ENCODE measurements at places on chromosomes 13 and 19.

- DNase-seq, result no peak
Measured at GRCh38 chr19:30066781-30067759, 125.0 kb downstream of the URI1 start.

GRCh38 chr19:39828015-39828653 is 5.8 kb downstream of the DYRK1B start:
- DNase-seq, result no peak

DNA sequence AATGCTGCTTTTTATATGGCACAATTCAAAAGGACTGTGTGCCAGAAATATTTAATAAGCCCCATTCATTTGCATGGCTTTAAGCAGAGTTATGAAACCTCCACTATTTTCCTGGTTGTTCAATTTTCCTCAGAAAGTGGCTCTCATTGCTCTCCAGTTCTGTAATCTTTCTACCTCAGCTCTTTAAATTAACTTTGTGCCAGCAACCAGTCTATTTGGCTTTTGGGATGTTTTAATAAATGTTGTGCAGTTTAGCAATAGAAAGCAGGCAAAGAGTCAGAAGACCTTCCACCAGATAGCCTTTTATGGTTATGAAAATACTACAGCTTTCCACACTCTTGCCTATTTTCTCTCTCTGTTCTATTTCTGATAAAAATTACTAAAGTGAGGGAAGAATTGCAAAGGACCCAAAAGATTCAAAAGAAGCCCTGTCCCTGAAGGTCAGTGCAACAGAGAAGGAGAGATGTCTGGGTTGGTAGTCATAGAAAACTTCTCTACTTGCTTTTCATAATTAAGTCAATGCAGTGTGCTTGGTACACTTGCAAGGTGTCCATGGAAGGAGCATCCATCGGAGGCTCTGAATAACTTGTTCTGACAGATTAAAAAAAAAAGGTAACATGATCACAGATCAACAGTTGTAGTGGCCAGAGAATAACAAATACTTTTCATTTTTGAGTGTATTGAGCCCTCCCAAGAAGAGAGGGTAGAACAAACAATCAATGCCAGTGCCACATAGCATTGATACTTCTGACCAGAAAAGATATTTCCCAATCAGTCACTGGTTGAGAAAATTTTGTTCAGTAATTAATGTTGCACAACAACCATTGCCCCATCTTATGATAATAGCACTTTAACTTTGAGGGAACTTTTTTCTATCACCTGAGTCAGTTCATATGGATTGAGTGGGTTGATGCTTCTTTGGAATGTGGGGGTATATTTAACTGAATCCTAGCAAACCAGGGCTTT is 48.4 kb upstream of the SPRY2 start:
- no peak for DNase-seq

DNA sequence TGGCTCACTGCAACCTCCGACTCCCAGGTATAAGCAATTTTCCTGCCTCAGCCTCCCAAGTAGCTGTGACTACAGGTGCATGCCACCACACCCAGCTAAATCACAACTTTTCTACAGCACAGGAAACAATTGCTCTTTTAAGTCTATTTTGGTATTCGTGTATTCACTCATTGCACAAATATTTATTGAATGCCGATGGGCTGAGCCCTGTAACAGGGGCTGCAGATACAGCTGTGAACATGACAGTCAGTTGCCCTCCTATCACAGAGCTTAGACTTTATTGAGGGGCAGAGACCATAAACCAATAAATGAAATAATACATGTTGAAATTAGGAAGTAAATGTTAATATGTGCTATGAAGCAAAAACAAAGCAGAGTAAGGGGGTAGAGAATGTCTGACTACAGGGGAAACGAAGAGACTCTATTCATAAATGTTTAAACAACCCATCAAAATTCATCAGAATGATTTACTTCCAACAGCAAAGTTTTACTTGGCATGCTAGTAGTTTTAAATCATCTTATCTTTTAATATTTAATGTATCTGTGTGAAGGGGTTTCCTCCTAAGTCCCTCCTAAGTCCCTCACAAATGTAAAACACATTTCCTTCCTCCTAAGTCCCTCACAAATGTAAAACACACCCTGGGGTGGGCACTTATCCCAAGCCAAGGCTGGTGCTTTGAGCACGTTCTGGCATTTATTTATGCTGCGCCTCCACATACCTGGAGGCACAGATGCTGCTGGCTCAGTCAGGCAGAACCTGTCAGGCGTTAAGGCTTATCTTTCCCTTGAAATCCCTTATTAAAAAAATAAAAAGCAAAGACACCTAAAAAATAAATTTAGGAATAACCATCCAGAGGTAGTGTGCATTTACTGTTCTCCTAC is 140.8 kb downstream of the MIPEP start:
- DNase-seq, result no peak

DNA sequence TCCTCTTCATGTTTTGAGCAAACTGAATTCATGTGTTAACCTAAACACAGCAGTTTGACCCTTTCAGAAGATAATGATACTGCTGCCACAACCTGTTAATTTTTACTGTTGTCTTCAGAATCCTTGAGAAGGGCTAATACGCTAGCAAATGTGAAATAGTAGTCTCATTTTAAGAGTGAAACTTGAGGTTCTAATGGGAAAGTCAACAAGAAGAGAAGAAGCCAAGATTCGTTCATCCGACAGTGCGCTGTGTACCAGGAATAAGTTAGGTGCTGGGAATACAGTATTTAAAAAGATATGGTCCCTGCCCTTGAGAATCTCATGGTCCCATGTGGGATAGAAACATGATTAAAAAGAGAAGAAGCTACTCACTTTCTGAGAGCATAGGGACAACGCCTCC is 134.4 kb downstream of the KL start:
- no peak for DNase-seq

All from activated naive CD4-positive, alpha-beta T cell (primary cell).